ENCODE measurements at places on chromosomes 1 and 21. TPM values are rescaled to one million over a fixed set of nuclear protein-coding genes. Genes with fewer than 3 reads are reported as not detected.

GRCh38 chr1:27074175-27074780, 61.6 kb upstream of the TENT5B start:
- no peak for DNase-seq

DNA sequence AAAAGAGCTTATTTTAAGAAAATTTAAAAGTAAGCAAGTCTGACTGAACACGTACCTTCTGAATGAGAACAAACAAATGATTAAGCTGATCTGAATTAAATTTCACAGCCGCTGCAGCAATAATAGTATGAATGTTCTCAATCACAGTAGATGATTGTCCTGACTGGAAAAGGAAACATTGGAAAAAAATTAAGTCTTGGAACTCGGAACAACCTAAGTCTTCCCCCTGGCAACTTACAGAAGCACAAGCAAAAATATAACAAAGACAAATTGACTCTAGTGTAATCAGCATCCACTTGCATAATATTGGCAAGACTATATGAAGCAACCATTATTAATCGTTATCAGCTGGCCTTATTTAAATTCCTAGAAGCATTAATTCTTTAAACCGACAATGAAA, 60.5 kb downstream of the USP24 start:
- no peak for DNase-seq

The HTR1D gene
- 17.1 TPM for total RNA-seq

- DNase-seq, result no peak
Measured at GRCh38 chr1:204232526-204232925, 18.7 kb upstream of the GOLT1A start.

DNA sequence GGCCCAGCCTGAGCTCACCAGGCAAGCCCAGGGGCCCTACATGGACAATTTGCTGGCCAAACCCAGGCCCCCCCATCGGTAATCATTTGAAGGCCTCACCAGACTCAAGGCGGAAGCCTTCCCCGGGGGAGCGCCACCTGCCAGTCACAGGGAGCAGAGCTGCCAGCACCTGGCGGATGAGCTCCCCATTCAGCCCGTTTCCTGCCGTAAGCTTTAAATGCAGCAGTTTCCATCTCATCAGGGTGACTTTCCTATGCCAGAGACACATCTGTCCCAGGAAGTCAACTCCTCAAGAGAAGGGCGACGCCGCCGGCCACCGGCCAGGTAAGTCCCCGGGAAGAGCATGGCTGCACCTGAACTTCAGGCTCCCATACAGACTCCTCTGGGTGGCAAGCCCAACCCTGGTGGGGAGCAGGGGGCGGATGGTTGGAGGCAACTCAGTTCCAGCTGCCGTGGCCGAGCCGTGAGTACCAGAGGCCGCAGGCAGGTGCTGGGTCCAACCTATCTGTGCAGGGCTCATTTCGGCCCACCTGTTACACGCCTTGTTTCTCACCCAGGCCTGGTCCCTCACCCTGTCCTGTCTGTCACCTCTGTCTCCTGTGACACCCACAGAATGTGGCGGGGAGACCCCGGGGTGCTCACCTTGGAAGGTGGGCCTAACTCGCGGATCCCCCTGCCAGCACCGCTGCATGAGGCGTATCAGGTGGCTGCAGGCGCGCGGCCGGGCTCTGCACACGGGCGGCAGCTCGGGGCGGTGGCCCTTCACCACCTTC, 20.7 kb downstream of the RIPK4 start:
- no peak for DNase-seq

DNA sequence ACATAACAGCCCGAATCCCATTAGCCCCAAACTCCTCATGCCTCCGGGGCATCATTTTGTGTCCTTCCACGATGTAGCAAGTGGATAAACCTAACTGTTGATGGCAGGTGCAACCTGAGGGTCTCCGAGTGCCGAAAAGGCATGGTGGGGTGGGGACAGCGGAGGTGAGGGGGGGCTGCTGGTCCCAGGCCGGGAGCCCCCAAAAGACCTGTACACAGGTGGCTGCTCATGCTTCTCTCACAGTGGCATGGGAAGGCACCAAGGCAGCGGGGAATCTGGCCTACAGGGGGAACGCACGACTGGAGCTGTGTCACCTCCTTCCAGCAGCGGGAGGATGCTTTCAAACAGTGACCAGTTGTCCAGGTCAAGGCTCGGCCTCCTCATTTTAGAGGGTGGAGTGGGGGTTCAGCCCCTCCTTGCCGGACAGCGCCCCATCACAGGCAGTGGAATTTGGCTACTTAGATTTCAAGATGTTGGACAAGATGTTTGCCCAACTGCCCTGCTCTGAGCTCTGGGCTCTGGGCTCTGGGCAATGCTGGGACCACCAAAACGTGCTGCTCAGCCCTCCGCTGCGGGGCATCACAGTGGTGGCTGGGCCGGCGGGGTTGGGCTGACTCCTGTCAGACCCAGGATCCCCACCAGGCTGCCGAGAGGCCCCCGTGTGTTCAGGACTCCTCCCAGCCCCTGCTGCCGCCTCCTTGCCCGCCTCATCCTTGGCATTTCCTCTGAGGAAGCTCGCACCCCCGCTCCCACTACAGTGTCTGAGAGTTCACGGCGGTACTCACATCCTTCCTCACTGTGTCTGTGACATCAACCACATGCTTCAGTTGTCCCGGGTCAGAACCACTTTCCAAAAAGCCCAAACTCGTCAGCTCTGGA, 7.6 kb downstream of the DNMT3L start:
- no peak for DNase-seq

DNA sequence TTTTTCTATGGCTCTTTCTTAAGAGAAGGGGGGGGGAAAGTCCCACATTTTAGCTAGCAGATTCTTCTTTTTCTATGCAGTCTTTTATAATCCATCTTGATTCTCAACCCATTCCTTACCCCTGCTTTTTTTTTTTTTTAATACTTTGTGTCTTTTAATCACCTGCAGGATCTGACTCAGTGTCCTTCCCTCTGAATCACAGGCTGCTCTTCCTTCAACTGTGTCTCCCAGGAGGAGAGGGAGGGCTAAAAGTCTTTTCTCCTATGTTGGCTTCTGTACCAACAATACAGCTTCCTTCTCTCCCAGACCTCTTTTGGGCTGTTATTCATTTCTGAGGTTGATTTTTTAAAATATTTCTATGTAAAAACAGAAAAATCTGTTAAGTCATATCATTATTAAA, 686.2 kb downstream of the ADGRL2 start:
- DNase-seq, result no peak

The PDC gene
- total RNA-seq, result not detected

GRCh38 chr1:33641104-33641830, 168.8 kb downstream of the ZSCAN20 start:
- DNase-seq, result no peak

The STX12 gene
- total RNA-seq, result 23.7 TPM

GRCh38 chr1:33818071-33818470, 45.8 kb upstream of the HMGB4 start:
- no peak for DNase-seq

DNA sequence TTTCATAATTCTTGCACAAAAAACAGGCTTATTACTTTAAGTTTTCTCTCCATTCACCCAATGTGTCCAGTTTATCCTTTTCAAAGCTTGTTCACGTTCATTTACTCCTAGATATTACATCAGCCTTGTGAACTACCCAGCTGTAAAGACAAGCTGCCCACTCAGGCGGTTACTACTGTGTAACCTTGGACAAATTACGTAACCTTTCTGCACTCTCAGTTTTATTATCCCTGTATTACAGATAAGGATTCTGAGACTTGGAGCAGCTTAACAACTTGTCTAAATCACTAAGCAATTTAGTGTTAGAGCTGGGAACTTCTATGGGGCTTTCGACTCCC, 20.5 kb upstream of the LPAR3 start:
- no peak for DNase-seq

DNA sequence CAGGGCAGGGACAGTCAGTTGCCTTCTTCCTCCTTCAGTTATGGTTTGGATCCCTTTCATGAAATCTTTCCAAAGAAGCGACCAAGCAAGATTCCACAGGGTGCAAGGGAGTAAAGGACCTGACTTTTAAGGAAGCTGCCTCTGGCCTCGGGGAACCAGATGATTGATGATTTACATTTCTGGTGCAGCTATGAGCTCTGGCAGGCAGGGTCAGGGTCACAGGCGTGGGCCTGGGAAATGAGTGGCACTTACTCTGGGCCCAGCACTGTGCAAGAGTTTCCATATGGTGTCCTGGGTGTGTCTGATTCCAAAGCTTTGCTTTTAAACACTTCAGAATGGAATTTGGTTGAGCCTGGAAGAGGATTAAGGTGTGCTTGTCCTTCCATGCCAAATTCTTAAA, 7.2 kb upstream of the CRABP2 start:
- peak; percentile 85 for DNase-seq

DNA sequence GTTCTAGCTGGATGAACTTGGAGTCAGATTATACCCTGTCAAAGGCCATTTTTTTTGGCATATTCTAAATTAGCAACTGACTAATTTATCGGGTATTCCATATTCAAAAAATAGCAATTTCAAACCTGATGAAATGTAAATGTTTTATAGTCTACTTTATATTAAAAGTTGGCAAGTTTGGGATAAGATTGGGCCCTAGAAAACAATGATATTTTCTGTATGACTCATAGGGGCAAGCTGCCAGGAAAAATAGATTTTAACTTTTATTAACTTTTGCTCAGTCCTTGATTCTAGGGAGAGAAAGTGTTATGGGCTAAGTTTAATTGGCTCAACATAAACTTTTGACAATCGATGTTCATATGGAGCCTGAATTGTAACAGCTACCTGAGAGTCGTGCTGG, 576.9 kb upstream of the B3GALT2 start:
- no peak for DNase-seq

The ASTN1 gene
- not detected for total RNA-seq

The CLCNKA gene
- total RNA-seq, result 1.1 TPM

DNA sequence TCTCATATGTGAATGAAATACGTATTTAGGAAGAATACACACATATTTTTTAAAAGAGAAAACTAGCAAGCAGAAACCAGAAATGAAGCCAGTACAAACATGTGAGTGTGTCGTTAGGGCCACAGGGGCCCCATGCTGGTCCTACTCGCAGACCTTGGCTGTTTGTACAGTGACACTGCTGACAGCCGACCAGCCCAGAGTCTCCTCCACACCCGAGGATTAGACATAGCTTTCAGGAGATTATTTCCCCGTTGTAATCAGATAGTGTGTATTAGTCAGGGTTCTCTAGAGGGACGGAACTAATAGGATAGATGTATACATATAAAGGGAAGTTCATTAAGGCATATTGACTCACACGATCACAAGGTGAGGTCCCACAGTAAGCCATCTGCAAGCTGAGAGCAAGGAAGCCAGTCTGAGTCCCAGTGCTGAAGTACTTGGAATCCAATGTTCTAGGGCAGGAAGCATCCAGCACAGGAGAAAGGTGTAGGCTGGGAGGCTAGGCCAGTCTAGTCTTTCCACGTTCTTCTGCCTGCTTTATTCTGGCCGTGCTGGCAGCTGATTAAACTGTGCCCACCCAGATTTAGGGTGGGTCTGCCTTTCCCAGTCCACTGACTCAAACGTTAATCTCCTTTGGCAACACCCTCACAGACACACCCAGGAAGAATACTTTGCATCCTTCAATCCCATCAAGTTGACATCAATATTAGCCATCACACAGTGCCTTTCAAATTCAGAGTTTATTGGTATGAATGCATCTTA, 51.2 kb downstream of the DIP2A start:
- no peak for DNase-seq

The F3 gene
- 434 TPM for total RNA-seq

DNA sequence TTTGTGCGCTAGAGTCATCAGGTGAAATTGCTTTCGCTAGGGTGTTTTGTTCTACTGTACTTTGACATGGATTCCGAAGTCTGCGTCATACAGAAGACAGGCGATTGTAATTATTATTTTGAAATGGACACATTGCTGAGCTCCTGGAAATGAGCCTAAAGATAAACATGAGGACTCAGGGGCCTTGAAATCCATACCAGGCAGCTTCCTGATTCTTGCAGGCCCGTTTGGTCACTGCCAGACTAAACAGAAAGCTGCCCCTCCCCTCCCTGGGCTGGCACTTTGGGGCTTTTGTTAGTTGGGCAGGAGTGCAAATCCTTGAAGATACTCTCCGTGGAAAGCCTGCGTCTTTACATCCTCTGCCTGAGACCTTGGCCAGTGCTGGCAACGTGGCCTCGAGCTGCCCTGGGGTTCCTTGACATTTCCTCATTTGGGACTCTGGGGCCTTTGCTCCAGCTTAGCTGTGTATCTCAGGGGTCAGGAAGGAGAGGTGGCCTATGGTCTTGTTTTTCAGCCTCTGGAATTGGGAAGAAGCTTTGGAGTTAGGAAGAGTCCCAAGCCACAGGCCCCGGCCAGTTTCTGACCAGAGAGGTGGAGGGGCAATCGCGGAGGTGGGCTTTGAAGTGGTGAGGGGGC, 26.9 kb upstream of the KCNE2 start:
- DNase-seq, result no peak

The ASAP3 gene
- 17.6 TPM for total RNA-seq
